ENCODE measurements at places on chromosomes 5 and 9. TPM values are rescaled to one million over a fixed set of nuclear protein-coding genes. Genes with fewer than 3 reads are reported as not detected.

GRCh38 chr9:123269281-123269680 is 895 bp upstream of the STRBP start:
- DNase-seq = no peak

DNA sequence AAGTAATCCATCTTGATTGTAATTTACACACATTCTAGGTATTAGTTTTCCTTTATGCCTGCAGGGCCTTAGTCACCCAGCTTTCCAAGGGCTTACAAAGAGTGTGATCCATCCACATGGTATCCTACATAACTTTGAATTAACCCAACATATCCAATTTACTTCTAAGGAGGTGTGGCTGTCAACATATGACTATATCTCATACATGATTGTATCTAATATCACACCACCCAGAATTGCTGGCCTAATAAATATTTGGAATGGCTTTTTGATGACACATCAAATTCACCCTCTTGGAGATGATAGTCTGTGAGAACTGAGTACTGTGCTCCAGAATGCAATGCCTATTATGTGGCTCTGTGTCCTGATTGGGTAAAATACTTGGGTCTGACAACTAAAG is 363.3 kb upstream of the GRIN3A start:
- no peak for DNase-seq

- no peak for DNase-seq
These were observed 10.9 kb upstream of the MRPS30 start for GRCh38 chr5:44797841-44798240.

GRCh38 chr9:4180907-4181605 is 118.8 kb downstream of the GLIS3 start:
- DNase-seq = no peak

DNA sequence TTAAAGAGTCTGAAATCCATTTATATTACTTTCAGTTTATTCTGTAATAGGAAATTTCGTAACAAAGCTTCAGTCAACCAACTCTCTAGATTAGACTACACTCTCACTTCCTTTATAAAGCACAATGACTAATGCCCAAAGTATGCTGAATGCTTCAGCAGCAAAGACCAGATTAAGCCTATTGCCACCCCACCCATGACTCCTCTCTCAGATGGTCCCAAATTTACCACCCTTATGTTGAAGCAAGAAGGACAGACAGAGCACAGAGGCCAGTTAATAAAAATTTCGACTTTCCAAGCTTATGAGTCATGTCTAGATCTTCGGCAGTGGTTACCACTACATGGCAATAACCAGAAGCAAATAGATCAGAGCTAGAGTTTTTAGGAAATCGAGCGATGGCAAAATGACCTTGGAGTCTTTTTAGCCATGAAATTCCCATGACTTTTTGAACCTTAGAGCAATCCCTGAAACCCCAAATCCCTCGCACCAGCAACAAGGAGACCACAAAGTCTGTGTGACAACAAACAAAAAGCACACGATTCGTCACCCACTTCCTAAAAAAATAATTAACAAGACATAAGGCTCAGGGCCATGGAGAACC is 287.8 kb upstream of the RASA1 start:
- DNase-seq = no peak

The TAF11L5 gene
- total RNA-seq = not detected

All from activated T-cell treated with anti-CD3 and anti-CD28 coated beads, Interleukin-2, amount 50 U/mL, for 72 hours (primary cell).